ENCODE measurements at places on chromosomes 11 and 22.

- DNase-seq = no peak
Measured at GRCh38 chr22:50710886-50711285, 27.1 kb upstream of the ACR start.

DNA sequence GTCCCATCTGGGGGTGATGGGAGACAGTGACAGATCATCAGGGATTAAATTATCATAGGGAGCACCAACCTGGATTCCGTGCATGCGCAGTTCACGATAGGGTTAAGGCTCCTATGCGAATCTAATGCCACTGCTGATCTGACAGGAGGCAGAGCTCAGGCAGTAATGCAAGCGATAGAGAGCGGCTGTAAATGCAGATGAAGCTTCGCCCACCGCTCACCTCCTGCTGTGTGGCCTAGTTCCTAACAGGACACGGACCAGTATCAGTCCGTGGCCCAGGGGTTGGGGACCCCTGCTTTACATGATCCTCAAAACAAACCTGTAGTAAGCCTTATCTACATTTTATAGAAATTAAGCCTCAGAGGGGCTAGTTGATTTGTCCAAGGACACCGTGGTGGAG lies 94.3 kb downstream of the TTC28 start:
- DNase-seq = no peak

- DNase-seq = no peak
Measured at GRCh38 chr11:67627441-67627811, 2.3 kb downstream of the NUDT8 start.

DNA sequence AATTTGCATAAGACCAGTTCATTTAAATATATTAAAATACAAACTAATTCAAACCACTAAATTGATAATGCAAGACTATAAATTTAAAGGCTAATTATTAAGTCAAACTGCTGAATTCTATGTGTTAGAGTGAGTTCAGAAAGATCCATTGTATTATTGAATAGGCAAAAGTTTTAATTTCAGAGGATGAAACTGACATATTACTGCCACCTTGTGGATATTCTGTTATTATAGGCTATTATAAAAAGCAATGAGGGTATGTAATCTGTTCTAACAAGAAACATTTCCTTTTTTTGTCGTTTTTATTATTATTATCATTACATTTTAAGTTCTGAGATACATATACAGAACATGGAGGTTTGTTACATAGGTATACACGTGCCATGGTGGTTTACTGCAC lies 20.9 kb upstream of the NAALAD2 start:
- DNase-seq = no peak

GRCh38 chr11:81005595-81005994 lies 1564.8 kb upstream of the TENM4 start:
- no peak for DNase-seq

DNA sequence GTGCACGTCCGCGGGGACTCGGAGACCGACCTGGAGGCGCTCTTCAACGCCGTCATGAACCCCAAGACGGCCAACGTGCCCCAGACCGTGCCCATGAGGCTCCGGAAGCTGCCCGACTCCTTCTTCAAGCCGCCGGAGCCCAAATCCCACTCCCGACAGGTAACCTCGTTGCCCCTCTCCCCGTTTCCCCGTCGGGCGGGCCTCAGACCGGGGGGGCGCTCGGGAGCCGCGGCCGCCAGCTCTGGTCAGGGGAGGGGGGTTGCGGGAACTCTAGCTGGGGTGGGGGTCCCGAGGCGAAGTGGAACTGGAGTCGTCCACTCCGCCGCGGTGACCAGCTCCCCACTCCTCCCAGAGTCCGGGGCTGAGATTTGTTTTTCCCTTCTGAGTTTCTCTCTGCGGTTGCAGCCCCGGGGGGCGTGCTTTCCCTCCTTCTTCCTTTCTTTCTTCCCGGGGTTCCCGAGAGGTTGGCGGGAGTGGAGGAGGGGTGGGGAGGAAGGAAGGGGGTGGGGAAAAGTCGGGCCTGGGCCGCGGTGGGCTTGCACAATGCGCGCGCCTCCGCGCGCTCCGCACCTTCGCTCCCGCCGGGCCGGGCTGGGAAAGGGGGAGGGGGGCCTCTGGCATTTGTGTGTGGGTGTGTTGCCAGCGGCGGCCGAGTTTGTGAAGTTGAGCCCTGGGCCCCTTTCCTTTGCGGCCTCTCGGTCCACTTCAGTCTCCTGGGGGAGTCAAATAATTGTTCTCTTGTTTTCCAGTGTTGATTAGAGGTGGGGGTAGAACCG lies 952 bp downstream of the YAP1 start:
- DNase-seq = peak; percentile 31

DNA sequence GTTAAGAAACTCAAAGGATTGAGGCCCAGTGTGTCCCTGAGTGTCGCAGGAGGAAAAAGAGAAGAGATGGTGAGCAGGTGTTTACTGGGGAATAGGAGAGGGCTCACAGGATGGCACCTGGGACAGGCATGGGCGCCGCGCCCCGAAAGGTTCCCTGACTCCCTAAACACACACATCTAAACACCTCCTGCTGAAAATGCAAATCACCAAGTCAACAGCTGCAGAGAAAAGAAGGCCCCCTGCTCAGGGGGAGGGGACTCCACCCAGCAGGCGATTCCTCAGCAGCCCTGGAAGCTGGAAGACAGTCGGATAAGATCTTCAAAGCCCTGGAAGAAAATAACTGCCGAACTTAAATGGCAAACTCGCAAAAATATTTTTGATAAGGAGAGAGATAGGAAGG lies 377.2 kb downstream of the BRD1 start:
- DNase-seq = no peak

- no peak for DNase-seq
Measured at GRCh38 chr11:56846631-56847576, 98.4 kb upstream of the OR9G4 start.

- no peak for DNase-seq
Measured at GRCh38 chr11:124817036-124817435, 16.8 kb upstream of the MSANTD2 start.

GRCh38 chr22:36252754-36253522 lies at the start of gene APOL1:
TSS of gene APOL1 (plus strand) at chr22:36253133. CDS start at chr22:36254956, 1,823 bp downstream.
- DNase-seq = peak; percentile 71

GRCh38 chr11:567629-568292 lies 7.0 kb downstream of the RASSF7 start:
- DNase-seq = no peak

- no peak for DNase-seq
Measured at GRCh38 chr11:4060182-4060923, 34.2 kb upstream of the RRM1 start.

DNA sequence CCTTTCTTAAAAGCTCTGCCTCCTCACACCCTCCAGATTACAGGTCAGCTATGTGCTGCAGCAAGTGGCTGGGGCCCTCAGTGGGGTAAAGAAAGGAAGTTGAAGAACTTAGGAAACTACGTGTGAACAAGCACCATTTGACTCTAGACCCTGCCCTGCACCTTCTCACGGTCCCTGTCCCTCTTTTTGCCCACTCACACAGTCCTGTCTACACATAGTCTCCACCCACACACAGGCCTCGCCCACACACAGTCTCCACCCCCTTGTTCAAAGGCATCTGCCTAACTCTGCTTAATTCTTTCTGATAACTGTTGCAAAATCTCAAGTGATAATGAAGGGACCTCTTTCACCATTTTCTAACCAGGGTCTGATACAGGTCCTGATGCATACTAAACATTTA lies 59.0 kb downstream of the TMPRSS5 start:
- DNase-seq = no peak

- no peak for DNase-seq
Measured at GRCh38 chr11:12853652-12854296, 155.3 kb upstream of the RASSF10 start.

- no peak for DNase-seq
Measured at GRCh38 chr22:28703436-28703835, 23.8 kb upstream of the TTC28 start.

DNA sequence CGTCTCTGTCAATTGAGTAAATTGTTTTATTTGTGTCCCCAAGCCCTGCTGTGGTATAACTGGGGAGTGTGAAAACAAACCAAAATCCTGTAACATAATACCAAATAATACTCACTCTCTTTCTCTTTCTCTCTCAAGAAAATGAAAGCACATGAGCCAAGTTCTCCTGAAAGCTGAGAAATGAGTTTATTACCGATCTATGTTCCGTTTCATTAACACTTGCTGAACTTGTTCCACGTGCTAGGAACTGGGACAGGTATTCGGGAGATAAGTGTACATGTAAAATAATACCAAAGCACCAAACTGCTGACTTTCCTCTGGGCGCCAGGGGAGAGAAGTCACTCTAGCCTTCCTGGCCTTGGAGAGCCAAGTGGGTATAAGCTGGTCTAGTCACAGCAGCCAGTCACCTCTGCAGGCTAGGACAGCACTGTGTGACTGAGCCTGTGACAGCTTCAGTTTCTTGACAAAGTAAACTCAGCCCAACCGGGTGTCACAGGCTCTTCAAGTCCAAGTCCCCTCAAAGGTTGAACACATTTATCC lies 23.1 kb downstream of the CD6 start:
- peak; percentile 78 for DNase-seq

DNA sequence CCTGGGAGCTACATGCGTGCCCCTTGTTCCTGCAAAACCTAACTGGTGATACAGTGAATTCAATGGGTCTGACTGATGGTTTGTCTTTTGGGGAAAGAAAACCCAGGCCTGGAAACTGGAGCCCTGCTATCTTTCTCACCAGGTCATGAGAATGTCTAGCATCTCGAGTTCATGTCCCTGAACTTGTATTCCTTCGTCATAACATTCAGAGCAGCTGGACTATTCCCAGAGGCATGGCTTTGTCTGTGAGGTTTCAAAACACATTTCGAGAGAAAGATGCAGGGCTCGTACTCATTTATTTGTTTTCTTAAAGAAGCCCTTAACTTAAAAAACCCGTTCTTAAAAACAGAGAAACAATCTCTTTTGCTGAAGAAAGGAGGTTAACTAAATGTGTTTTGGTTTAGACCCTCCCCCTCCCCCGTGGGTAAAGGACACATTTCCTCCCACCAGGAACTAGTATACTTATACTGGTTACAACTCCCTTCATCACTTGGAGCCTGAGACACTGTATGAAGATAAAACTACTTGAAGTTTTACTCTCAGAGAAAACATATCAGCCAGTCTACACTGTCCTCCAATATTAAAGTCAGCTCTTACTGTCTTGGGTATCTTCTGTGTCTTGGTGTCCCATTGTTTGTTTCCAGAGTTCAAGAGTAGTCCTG lies 43.2 kb downstream of the ME3 start:
- no peak for DNase-seq

DNA sequence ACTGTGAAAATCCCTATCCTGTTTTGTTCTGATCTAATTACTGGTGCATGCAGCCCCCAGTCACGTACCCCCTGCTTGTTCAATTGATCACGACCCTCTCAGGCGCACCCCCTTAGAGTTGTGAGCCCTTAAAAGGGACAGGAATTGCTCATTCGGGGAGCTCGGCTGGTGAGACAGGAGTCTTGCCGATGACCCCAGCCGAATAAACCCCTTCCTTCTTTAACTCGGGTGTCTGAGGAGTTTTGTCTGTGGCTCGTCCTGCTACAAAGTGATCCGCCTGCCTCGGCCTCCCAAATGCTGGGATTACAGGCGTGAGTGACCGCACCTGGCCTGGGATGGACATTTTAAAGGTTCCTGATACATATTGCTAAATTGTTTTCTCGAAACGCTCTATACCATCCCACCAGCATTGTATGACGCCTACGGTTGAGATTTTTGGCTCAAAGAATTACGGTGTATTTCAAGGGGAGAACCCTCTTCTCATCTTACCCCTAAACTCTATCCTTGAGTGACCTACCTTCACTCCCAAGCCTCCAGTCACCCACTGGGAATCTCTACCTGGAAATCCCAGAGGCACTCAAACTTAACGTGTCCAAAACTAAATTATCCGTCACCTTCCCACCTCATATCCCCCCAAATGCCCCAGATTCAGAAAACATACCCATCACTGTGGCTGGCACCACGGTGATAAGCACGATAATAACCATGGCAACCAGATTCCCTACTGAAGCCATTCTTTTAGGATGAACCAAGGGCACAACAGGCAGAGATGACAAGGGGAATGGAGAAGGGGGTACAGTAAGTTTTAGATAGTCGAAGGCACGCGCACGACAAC lies 789 bp upstream of the POLA2 start:
- DNase-seq = no peak

- no peak for DNase-seq
Measured at GRCh38 chr11:92322225-92322624, 97.6 kb downstream of the FAT3 start.

GRCh38 chr11:119319700-119320239 lies 2.8 kb upstream of the MCAM start:
- DNase-seq = no peak

- no peak for DNase-seq
Measured at GRCh38 chr22:50236731-50237409, 8.0 kb downstream of the TUBGCP6 start.

DNA sequence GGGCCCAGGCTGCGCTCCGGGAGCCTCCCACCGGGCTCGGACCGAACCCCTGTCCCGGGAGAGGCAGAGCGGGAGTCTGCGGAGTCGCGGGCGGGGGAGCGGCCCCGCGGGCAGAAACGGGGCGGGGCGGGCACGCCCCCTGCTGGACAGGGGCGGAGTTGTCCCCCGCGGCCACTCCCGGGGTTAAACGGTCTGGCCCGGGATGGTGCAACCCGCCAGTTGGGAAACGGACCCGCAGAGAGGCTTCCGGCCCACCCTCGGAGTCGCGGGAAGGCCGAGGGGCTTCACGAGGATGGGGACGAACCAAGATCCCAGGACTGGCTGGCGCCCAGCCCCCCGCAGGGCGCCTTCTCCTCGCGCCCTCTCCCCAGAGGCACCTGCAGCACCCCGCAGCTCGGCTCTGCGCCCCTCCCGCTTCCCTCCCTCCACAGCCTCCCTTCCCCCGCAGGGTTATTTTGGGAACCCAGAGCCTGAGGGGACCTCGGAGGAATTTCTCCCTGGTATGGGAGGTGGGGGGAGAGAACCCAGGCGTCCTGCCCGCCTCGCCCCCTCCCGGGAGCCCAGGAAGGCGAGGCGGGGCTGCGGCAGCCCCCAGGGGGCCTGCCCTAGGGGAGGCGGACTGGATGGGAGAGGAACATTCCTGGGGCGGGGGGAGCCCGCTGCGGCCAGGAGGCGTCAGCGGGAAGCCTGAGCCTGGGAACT lies 902 bp downstream of the RASGRP2 start:
- DNase-seq = peak; percentile 84

- no peak for DNase-seq
Measured at GRCh38 chr11:7427733-7428132, 57.6 kb upstream of the OLFML1 start.

DNA sequence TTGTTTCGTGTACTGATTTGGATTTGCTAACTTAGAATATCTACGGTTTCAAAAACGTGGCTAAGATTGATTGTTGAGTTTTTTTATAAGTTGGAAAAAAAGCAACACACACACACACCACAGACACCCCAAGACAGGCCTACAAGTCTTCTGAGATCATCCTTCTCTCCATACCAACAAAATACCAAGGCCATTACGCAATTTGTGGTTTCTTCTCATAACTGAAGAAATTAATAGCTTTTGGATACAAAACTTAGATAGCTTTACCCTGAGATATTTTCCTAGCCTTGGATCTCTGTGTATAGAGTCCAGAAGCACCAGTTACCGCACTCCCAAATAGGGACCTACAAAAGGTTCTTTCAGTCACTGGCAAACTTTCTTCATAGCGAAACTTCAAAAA lies 113.6 kb downstream of the SIK3 start:
- DNase-seq = no peak
